ENCODE measurements at places on chromosomes 5 and 9.

DNA sequence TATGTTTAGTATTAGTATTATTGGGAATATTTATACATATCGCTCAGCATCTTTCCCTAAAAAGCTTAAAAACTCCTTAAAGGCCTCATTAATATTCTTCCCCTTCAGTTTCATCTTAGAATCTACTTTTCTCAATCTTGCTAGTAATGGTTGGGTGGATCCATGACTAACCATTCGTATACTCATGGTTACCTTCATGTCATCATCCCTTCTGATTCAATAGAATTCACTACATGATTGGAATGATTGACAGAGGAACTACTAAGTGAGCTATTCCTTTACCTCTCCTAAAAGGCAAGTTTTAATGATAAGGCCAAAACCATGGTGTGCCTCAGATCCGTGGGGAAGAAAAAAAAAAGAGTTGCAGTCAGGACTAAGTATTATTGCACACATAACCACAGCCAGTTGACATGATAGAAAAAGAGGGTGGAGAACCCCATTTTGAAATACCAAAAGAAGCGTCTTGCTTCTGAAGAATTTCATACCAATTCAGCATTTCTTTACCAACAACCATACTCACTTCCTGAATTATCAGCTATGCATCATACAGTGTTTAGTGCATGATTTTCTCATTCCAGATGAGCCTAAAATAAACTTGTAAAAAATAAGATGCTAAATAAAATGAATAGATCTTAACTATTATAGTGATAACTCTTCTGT, 624.6 kb downstream of the PDE4D start:
- DNase-seq, result no peak

DNA sequence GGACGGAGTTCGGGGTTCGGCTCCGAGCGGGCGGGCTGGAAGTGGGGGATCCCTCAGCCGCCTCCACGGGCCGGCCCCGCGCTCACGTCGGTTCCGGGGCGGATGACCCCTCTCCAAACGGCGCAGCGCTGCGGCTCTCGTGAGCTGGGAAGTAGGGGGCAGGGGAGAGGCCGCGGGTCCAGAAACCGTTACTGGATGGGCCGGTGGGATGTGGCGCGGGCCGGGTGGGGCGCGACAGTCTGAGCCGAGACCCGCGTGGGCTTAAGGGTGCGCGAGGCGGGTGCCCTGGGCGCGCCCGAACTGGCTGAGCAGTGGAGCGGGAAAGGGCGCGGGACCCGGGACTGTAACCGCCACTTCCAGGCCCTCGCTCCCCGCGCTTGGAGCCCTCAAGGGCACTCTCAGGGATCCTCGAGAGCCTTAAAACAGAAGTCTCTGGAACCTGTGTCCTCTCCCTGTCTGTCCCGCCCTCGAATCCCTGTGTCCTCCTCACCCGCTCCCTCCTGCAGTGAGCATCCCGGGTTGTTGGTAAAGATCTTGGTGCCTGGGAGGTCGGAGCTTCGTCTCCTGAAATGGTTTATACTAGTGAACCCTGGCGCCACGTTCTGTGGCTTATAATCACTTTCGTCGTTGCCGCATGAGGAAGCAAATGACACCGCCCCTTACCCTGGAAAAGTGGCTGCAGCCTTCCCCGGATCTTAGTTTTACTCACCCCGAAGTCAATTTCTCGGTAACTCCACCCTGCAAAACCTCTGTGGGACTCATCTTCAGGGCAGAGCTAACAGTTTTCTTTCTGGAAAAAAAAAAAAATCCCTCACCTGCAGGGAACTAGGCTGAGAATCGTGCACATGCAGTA, 571 bp upstream of the MARCHF11 start:
- DNase-seq, result no peak

DNA sequence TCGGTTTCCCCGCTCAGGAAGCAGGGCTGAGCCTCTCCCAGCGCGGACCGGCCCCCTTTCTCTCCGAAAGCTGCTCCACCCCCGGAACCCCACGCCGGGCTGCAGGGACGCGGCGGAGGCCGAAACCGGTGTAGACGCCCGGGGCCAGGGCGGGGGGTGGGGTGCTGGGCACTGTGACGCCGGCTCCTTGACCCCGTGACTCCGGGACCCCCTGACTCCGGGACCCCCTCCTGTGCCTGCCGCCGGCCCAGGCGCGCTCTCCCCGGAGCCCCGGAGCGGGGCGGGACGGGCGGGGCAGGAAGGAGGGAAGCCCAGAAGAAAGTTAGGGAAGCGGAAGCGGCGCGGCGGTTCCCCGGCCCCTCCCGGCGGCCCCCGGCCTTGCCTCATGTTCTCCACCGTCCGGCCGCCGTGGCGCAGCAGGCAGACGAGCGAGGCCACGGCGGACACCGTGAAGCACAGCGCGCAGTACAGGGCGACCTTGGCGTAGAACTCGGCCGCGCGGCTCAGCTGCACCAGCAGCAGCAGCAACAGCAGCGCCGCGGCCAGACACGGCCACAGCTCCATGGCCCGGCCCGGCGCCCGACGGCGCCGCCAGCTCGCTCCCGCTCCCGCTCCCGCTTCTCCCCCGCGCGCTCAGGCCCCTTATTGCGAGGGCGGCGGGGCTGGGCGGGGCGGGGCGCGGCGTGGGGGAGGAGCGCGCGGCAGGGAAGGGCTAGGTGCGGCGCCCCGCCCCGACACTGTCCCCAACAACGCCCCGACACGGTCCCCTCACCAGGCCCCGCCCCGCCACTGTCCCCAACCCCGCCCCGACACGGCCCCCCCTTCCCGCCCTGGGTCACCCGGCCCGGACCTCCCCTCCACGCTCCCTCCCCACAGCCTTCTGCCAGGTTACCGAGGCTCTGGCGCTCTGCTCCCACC, at the start of gene AGPAT2:
AGPAT2 (minus strand) TSS at position 664 of the 918 bp plus-strand sequence; CDS start at position 564, 100 bp downstream.
- peak; percentile 68 for DNase-seq

DNA sequence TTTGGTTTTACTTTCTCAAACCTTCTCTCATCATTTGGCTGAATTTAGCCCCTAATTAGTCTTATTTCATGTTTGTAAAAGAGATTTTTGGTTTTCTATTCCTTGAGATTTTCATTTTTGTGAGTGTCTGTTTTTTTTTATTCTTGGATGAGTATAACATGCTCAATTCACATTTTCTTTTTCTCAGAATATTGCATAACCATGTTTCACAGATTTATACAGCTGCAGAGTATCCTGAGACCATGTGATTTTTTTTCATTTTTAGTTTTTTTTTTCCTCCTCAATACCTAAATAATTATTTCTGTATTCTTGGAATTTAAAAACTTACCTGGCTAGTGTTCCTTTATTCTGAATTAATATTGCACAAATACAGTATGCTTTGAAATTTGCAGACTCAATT, 361.9 kb downstream of the SEMA5A start:
- DNase-seq, result no peak

DNA sequence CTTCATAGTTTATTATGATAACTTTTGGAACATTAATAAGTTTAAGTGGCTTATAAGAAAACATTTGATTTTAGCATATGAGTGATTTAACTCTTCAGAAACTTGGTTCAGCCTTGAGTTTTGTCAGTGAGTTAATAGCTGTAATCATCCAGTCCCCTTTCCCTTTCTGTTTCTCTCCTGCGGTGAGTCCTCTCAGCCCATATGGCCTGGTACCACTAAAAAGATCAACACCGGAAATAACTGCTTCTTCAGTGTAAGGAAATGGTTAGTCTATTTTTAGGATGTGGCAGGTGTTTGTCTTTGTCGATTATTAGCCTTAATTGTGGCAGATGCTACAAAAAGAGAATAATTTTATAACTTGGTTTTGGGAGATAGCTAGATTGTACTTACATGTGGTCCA, 120.2 kb upstream of the GRHPR start:
- peak; percentile 81 for DNase-seq

DNA sequence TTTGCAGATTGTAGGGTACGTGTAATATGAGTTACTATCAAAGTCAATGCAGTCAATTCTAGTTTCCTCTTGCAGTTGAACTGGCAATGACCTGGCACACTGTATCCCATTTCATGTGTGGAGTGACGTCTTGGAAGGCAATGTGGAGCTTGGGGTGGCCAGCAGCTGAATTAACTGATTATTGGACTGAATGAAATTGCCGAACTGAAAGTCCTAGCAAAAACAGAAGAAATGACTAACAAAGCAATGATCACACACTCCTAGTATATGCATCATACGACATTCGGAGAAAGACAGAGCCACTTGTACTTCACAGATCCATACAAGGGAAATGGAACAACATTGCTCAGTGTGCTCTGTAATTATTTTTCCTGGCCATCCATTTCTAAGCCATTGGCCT, 259.1 kb upstream of the DAPK1 start:
- DNase-seq, result no peak

GRCh38 chr5:163512526-163512925, 7.1 kb downstream of the MAT2B start:
- no peak for DNase-seq

- DNase-seq, result no peak
These were observed 5.3 kb upstream of the TRIM41 start for GRCh38 chr5:181217803-181218062.

DNA sequence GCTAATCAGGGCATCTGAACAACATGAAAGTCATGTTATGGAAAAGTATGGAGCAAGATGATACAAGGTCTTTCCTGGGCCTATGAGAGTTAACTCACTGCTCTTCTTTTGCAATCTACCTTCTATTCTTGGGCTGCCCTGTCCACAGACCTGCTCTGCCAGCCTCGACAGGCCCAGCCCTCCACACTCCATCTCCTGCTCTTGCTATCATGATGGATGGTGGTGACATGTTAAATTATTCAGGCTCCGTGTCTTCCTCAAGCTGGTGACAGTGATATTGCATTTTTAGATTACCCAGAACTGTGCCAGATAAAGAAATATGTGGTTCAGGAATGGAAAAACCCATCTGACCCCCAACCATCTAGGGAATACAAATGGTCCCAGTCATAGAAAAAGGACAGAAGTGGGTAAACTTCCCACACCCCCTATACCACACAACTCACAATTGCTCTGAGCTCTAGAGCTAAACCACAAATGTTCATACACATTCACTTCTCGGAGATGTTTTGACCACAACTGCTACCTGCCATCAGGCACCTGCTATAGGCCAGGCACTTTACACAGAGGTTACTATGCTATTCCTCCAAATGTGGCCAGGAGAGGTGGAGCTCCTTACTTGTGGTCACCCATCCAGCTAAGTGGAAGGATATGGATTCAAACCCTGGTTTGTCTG, 311.3 kb downstream of the ASTN2 start:
- DNase-seq, result no peak

GRCh38 chr9:109473329-109473728, 24.8 kb downstream of the PTPN3 start:
- no peak for DNase-seq

- no peak for DNase-seq
These were observed 39.9 kb downstream of the KIF24 start for GRCh38 chr9:34289159-34289558.

- no peak for DNase-seq
These were observed 46.0 kb upstream of the SPIN1 start for GRCh38 chr9:88342246-88342645.

DNA sequence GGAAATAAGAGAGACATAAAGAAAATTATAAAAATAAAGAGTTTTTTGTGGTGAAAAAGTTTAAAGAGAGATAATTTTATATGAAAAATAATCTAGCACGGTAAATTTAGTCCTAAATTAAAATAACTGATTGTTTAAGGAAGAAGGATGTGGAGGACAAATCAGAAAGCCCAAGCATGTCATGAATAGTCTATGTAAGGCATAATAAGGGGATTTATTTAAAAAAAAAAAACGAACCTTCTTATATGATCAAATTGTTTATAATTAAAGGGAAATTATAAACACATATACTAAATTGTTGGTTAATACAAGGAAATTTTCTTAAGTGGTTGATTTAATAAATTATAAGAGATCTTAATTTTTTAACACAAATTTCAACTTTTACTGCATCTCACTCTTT, 551.8 kb upstream of the TYRP1 start:
- DNase-seq, result no peak

DNA sequence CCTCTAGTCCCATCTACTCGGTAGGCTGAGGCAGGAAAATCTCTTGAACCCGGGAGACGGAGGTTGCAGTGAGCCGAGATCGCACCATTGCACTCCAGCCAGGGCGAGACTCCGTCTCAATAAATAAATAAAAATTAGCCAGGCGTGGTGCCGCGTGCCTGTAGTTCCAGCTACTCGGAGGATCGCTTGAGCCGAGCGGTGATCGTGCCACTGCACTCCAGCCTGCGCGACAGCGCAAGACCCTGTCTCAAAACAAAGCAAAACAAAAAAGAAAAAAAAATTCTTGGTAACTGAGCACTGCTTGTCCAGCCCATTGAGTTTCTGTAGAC, 710 bp upstream of the WDR55 start:
- no peak for DNase-seq

DNA sequence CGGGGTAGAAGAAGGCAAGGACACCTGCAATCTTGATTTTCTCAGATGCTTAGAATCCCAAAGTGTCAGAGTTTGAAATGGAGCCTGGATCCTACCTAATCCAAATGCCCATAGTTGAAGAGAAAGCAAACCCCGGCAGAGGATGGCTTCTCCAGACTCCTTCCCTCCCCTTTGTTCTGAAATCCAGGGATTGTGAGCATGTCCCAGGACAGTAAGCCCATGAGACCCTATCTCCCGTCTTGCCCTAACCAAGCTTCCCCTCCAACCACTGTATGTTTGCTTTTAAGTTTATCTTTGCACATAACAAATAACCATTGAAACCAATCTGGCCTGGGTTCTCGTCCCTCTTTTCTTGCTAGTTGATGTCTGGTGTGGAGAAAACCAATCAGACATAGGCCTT, 78.3 kb upstream of the NIPAL4 start:
- no peak for DNase-seq

All from CD4-positive, alpha-beta T cell treated with Interleukin-4 for 1 hour (primary cell).